Hepatocyte (in vitro differentiated cells): ENCODE measurements at places on chromosomes 1 and 21. TPM values are rescaled to one million over a fixed set of nuclear protein-coding genes. Genes with fewer than 3 reads are reported as not detected.

TMEM240 gene
- 2.1 and 2.6 TPM in 2 replicates for polyA plus RNA-seq

FCAMR gene
- polyA plus RNA-seq = 0.52 TPM in 1 of 2 replicates, not detected in the other

IL19 gene
- not detected in 2 replicates for polyA plus RNA-seq

BCAS2 gene
- polyA plus RNA-seq = 51.9 and 58.0 TPM in 2 replicates

GPR3 gene
- polyA plus RNA-seq = 1.5 and 2.2 TPM in 2 replicates

L1TD1 gene
- 0.53 and 1.3 TPM in 2 replicates for polyA plus RNA-seq

C1orf226 gene
- polyA plus RNA-seq = 2.8 and 4.8 TPM in 2 replicates

DNM3 gene
- polyA plus RNA-seq = 0.39 TPM in 1 of 2 replicates, not detected in the other
